ENCODE measurements at places on chromosomes 13 and 19.

DNA sequence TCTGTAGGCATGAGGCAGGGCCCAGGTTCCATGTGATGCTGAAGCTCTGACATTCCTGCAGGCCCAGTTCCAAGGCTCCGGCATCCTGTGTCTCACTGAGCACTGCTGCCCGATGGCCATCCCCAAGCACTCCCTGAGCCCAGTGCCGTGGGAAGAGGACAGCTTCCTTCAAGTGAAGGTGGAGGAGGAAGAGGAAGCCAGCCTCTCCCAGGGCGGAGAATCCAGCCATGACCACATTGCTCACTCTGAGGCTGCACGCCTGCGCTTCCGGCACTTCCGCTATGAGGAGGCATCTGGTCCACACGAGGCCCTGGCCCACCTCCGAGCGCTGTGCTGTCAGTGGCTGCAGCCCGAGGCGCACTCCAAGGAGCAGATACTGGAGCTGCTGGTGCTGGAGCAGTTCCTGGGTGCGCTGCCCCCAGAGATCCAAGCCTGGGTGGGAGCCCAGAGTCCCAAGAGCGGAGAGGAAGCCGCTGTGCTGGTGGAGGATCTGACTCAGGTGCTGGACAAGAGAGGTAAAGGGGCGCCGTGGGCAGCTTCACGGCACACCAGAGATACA, 8.0 kb downstream of the ZSCAN22 start:
- DNase-seq, result no peak

- DNase-seq, result no peak
Observed at GRCh38 chr13:98873377-98874028, 104.4 kb downstream of the DOCK9 start.

GRCh38 chr13:26280295-26280694, 26.4 kb downstream of the CDK8 start:
- DNase-seq, result no peak

DNA sequence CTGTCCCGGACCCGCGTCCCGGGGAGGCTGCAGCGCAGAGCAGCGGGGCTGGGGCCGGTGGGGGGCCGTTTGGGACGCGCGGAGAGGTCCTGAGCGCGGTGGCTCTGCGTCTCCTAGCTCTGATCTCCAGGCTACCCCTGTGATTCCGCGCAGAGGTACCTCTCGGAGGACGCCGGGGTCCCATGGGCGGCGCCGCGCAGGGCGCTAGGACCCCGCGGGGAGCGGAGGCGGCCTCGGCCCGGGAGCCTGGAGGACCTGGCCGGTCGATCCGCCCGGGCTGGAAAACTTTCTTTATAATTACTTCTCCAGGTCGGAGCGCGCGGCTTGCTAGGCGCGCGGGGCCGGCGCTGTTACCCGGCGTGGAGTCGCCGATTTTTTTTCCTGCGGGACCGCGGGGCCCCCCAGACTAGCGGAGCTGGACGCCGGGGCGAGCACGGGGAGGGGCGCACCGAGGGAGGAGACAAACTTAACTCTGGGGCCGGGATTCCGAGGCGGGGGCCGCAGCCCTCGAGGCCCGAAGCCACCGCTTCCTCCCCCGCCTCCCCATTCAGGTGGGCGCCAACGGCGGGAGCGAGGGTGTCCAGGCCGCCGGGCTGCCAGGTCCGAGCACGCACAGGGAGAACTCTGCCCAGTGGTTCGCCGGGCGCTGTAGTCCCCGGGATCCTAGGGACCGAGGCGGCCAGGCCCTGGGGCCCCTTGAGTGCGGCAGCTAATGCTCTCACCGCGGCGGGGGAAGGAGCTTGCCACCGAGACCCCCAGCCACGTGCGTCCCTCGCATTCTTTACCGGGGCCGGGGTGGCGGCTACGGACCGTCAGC, 848 bp upstream of the CEBPA start:
- peak; percentile 64 for DNase-seq

- no peak for DNase-seq
Observed at GRCh38 chr13:29454931-29455481, 140.5 kb downstream of the SLC7A1 start.

DNA sequence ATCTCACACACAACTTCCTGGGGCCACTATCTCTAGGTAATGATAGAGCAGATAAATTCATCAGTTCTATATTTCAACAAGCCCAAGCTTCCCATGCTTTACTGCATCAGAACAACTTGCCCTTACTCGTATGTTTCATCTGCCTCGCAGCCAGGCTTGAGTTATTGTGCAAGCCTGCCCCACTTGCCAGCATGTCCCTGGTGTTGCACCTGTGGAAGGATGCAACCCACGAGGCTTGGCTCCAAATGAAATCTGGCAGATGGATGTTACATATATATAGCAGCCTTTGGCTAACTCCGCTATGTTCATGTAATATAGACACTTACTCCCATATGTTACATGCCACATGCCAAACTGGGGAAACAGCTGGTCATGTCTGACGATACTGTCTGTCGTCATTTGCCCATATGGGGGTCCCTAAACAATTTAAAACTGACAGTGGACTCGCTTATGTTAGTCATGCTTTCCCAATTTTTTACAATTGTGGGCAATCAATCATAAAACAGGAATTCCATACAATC, 6.2 kb downstream of the ERVK3-1 start:
- no peak for DNase-seq

GRCh38 chr19:47200530-47200929, 30.5 kb downstream of the BBC3 start:
- DNase-seq, result no peak

DNA sequence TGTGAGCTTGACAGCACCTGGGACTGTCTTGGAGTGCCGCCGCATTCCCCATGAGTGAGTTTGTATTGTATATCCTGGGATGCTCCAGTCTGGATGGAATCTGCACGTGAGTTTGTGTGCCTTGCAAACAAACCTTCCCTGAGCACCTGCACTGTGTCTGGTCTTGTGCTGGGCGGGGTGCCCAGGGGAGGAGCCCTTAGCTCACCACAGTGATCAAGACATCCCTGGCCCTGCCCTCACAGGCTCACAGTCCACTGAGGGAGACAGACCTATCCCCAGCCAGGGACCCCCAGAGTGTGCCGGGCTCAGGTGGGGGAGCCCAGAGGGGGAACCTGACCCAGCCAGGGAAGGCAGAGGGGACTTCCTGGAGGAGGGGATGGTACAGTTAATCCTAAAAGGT, 1.7 kb upstream of the BCAM start:
- DNase-seq, result no peak

GRCh38 chr13:41587490-41587889, 130.1 kb downstream of the RGCC start:
- DNase-seq, result no peak

- no peak for DNase-seq
Observed at GRCh38 chr13:32895296-32895695, 120.9 kb upstream of the KL start.

DNA sequence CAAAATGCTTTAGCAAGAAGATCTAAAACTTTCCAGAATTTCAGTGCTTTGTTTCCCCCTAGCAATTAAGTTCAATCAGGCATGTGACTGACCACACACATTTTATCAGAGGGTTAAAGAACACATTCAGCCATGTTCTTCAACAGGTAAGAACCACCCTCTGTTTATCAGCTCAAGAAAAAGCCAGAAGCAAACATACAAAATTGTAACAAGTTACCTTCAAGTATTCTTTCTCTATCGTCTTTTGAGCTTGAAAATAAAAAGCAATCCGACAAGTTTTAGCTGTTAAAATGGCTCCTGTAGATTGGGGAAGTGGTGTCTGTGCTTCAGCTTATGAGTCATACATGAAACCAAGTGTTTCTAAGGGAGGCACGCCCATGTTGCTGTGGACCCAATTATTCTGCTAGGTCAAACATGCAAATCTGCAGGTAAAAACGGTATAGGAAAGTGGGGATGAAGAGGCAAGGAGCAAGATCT, at the start of gene ELF1:
Gene ELF1 (minus strand): TSS at position 306 of the 477 bp plus-strand sequence. CDS start 37,262 bp downstream, outside the sequence.
- peak; percentile 36 for DNase-seq

DNA sequence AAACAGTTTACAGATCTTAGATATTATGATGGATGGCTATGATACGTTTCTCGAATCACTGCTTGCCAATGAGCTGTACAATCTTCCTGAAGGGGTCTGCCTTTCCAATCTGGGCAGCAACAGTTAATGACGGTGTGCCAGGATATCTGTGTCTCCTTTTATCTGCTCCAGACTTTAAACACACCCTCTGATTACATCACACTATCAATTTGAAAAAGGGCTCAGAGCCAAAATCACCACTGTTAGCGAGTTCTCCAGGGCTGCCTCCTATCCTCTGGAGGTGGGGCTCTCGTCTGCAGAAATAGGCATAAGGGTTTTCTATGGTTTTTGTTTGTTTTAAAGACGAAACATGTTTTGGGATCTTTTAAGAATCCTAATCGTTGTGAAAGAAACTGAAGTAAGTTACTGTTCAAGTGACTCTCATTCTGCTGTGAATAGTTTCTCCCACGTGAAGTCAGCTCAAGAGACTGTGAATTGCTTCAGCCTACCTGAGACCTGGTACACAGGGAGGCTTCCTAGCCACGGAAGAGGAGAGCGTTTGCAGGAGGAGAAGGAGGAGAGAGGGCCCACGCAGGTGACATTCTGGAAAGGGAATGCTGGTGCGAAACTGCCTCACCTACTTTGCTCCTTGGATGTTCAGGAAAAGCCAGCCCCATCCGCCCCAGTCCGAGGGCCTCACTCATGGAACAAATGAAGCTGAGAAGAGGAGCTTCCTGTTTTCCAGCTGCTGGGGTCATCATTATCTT, 15.2 kb upstream of the GJA3 start:
- DNase-seq, result no peak

GRCh38 chr19:2333027-2333806, 4.7 kb downstream of the SPPL2B start:
- DNase-seq, result no peak

DNA sequence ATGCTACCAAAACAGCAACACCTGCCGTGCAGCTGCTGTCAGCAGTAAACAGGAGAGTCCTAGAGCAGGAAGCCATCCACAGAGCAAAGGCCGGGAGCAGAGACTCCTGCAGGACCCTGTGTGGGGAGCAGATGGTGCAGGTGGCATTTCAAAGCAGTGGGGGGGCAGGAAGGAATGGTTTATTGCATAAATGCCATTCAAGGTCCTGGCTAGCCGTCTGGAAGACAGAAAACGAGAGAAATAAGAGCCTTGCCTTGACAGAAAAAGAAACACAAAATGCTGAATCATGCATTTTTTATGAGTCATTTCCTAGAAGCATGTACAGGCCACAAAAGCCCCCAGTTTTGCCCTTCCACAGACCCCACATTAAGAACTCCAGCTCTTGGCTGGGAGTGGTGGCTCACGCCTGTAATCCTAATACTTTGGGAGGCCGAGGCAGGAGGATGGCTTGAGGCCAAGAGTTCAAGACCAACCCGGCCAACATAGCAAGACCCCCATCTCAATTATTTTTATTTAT, 5.4 kb downstream of the RSPH6A start:
- DNase-seq, result no peak

DNA sequence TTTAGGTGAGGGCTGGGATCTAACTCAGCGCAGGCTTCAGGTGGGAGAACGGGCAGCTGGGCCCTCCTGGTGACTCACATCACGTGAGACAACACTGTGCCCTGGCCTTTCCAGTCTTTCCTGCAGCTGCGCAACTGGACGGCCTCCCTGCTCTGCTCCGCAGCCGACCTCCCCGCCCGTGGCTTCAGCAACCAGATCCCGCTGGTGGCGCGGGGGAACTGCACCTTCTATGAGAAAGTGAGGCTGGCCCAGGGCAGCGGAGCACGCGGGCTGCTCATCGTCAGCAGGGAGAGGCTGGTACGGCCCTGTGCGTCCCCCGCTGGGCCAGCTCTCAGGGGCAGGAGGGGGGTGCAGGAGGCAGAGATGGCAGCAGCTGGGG, 8.8 kb downstream of the SPPL2B start:
- DNase-seq, result peak; percentile 41

GRCh38 chr19:44943801-44944249, 1.8 kb downstream of the APOC4 start:
- no peak for DNase-seq

DNA sequence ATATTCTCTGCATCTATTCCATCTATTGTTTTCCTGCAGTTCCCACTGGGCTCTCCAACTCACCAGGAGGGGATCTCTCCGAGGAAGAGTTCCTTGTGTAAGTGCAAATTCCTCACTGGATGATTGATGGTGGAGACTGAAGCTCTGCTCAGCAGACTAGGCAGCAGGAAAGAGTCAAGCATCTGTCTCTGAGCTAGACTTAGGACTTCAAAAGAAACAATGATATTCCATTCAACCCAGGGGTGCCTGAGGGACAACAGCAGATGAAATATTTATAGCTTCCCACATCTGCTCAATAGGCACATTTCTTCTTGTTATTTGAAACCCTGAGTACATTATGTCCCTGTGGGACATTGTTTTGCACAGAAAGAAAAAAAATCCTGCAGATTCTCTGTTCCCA, at the start of the genes OR7A5 and OR7C1:
Gene OR7A5 (minus strand): TSS at position 175 of the 400 bp plus-strand sequence. CDS start 6,944 bp downstream, outside the sequence.
Gene OR7C1 (minus strand): TSS at position 175 of the 400 bp plus-strand sequence. CDS start 35,049 bp downstream, outside the sequence.
- DNase-seq, result no peak

DNA sequence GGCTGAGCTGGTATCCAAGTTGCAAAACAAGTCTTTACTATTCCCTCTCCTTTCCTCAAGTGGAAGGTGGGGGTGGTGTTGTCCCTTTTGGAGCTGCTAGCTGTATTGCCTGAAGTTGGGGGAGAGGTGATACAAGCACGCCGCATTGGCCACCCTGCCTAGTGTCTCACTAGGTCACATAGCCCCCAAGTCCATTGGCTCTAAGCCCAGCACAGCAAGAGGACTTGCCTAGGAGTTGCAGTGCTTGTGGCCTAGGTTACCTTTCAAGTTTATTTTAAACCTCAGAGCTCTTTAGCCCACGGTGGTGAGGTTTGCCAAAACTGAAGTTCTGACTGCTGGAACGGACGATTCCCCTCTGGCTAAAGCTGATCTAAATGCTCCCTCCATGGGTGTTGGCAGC, 5.3 kb upstream of the DNAJC3 start:
- DNase-seq, result no peak

DNA sequence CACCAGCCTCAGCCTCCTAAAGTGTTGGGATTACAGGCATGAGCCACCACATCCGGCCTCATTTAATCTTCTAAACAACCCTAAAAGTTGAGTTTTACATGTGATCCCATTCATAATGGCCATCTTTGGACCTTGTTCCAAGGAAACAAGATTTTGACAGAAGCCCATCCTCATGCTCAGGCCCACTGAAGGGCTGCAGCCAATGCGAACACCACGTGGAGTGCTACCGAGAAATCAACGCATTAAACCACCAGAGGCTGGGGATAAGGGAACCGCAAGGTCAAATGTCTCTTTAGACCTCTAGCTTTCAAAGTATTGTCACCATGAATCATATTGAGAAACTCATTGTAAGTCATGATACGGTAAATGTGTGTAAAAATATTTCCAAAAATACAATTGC, 49.4 kb upstream of the DOCK9 start:
- no peak for DNase-seq
